Hepatocyte (in vitro differentiated cells): ENCODE measurements at places on chromosomes 2 and 18.

DNA sequence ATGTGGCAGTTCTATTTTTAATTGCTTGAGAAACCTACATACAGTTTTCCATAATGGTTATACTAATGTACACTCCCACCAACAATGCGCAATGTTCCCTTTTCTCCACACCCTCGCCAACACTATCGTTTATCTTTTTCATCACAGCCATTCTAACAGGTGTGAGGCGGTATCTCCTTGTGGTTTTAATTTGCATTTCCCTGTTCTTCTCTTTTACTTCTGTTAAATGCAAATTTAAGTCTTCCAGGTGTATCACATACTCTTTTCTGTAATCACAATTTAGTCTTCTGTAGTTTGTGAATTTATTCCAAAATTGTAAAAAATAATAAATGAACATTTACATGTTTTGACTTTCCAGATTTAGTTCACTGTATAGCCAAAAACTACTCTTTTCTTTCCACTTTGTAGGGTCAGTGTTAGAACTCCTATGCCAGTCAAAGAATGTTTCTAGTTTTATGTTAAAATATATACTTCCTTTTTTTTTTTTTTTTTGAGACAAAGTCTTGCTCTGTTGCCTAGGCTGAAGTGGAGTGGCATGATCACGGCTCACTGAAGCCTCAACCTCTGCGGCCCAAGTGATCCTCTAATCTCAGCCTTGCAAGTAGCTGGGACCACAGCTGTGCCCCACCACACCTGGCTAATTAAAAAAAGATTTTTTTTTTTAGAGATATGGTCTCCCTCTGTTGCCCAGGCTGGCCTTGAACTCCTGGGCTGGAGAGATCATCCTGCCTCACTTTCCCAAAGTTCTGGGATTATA is 15.4 kb upstream of the ACYP2 start:
- no peak for DNase-seq

- no peak for DNase-seq
These were observed 5.9 kb upstream of the SLC8A1 start for GRCh38 chr2:40457837-40458236.

- no peak for DNase-seq
These were observed 50.7 kb downstream of the IL1R2 start for GRCh38 chr2:102042196-102043081.

GRCh38 chr2:21599417-21599816 is 475.6 kb downstream of the TDRD15 start:
- peak; percentile 7 for DNase-seq

DNA sequence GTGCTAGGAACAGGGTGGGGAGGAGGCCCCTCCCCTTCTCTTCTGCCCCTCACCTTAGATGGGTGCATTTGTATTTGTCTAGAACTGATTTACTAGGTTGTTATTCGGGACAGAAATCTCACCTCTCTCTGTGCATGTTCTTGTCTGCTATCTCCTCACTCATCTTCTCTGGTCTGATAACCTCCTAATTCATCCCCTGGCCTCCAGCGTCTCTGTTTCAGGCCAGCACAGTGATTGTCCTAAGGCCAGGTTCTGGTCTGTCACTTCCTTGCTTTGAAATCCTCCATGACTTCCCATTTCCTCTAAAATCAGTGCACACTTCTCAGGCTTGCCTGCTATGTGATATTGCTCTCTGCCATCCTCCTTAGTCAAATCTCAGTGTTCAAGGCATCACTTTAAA is 58.4 kb downstream of the CELF4 start:
- no peak for DNase-seq

- DNase-seq: no peak
These were observed 201.5 kb upstream of the SLC35G4 start for GRCh38 chr18:11407940-11408339.

DNA sequence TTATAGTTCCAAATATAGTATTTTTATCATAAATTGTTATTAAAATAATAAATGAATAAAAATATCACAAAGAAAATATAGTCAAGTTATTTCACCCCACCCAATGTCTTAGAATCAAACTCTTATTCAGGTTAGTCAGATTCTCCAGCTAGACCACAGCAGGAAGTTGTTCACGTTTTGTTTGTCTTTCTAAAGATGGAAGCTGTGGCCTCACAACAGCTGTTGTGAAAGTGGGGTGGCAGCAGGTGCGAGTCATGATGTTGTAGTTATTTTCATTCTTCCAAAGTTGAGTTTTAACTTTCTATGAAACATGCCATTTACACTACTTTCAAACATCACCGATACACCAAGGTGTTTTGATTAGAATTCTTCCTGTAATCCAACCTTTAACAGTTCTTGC is 272.9 kb downstream of the SLC8A1 start:
- no peak for DNase-seq

DNA sequence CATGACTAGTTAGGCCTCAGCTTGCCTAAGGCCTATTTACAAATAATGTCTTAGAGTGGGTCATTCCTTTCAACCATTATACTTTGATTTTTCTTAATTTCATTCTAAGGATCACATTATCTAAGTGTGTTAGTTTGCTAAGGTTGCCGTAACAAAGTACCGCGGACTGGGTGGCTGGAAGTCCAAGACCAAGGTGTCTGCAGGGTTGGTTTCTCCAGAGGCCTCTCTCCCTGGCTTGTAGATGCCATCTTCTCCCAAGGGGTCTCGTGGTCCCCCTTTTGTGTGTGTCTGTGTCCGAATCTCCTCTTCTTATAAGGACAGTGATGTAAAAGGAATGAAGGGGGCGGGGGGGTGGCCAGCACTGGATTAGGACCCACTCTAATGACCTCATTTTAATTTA is 18.4 kb upstream of the ITM2C start:
- no peak for DNase-seq

- DNase-seq: no peak
These were observed 110.6 kb upstream of the ATP8B1 start for GRCh38 chr18:57913686-57914085.

DNA sequence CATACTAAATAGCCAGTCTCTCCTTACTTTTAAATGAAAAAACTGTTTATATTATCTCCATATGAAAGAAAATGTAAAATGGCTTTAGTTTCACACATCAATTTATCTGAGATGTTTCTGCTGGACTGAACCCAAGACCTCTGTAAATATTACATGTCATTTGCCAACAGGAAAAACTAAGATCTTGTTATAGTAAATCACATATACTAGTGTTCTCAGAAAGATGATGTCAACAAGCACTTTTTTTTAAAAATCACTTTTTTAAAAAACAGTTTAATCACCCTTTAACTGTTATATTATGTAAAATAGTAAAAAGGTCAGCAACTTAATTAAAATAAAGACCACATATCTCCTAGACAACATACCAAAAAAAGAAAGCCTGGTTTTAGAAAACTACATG is 46.3 kb downstream of the PTPN2 start:
- DNase-seq: no peak

GRCh38 chr18:67875944-67876343 is 359.4 kb upstream of the DSEL start:
- no peak for DNase-seq

GRCh38 chr2:17583166-17583565 is 42.7 kb downstream of the VSNL1 start:
- no peak for DNase-seq

- DNase-seq: no peak
These were observed 524.7 kb upstream of the ACVR2A start for GRCh38 chr2:147320146-147320545.

DNA sequence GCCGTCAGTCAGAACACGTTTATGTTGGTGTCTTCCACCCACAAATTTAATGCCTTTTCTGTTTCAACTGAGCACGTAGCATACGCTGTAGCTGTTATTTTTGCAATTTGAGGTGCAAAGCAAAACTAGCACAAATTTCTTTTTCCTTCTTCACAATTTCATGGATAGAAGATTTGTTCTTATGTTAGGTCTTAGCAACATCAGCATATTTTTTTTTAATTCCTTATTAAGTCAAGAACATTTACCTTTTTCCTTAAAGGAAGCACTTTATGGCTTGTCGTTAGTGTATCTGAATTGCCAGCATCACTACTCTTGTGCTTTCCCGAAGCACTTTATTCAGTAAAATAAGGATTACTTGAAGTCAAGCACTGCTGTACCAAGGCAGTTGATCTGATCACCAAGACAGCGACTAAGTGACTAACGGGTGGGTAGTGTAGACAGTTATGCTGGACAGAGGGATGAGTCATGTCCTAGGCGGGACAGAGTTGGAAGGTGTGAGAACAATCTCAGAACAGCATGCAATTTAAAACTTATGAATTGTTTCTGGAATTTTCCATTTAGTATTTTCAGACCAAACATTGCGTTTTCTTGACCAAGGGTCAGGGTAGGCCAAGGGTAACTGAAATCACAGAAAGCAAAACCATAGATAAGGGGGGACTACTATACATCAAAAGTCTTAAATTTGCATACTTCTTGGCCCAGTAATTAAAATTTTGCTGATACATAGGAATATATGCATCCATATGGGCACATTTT is 13.3 kb downstream of the BABAM2 start:
- DNase-seq: no peak

- DNase-seq: no peak
These were observed 29.5 kb downstream of the RNF144A start for GRCh38 chr2:6946722-6947121.

GRCh38 chr2:216694082-216694825 is 1.1 kb downstream of the IGFBP5 start:
- peak; percentile 77 for DNase-seq

DNA sequence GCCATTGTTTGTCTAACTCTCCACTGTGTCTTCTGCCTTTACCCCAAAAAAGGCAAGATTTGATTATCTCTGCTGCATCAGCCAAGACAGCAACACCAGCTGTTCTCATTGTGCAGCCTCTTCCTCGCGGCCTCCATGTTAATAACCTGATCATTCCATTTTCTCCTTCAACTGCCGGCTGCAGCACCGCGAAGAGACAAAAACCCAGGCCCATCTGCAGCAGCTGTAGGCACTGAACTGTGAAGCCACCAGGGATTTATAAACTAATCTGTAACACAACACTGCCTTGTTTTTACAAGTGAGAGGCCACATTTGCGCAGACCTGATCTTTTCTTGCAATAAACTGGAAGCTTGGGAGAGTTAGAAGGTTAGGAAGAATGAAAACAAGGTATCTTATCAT is 147.8 kb downstream of the SATB2 start:
- no peak for DNase-seq

DNA sequence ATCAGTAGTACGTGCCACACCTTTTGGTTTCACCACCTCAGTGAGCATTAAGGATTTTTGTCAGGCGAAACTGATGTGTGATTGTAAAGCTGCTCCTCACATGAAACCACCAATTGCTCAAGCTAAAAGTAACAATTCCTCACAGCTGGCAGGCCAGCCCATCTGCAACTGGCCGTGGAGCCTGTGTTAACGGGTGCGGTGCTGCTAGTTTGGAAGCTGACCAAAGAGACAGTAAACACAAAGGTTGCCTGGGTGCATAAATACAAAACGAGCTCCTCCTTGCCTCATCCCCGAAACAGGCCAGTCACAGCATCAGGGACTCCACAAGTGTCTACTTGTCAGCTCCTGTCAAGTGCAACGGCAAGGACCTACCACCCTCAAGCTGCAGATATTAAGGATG is 32.0 kb downstream of the LGALSL start:
- DNase-seq: no peak

- DNase-seq: no peak
These were observed 51.4 kb upstream of the SPAG16 start for GRCh38 chr2:213232649-213233437.

DNA sequence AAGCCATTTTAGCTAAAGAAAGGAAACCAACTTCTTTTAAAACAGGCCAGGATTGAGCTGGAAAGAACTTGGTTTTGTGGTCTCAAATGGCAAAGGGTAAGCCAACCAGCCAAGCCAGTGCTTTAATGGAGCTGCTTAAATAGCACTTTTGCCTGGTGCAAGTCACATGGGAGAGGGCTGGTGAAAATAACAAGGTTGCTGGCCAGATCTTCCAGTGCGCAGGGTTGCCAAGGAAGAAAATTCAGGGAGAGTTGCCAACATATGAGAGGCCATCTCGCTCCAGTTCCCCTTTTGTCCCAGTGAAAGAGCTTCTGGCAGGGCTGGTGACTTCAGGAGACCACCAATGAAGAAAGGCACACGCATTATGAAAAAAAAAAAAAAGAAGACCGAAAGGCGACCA is 57.3 kb downstream of the IRS1 start:
- DNase-seq: no peak

DNA sequence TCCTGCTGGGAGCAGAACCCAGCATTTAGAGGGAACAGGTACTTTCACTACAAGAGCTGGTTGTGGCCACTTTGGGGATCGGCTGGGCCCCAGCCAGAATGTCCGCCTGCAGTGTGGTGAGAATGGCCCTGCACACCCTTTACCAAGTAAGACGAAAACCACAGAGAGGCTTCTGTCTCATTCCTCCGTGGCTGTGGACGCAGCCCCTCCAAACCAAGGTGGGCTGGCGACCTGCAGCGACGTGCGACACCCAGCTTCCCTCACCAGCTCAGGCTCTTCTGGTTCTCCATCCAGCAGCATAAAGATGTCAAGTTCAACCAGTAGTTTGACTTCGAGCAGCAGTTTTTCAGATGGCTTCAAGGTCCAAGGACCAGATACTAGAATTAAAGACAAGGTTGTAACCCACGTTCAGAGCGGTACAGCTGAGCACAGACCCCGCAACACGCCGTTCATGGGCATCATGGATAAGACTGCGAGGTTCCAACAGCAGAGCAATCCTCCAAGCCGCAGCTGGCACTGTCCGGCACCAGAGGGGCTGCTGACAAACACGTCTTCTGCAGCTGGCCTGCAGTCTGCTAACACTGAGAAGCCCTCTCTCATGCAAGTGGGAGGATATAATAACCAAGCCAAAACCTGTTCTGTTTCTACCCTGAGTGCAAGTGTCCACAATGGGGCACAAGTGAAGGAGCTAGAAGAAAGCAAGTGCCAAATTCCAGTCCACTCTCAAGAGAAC is 56.2 kb downstream of the WDSUB1 start:
- no peak for DNase-seq

- no peak for DNase-seq
These were observed 241.9 kb downstream of the WDPCP start for GRCh38 chr2:63346411-63346810.

GRCh38 chr2:150971910-150972309 is 289.8 kb downstream of the RBM43 start:
- DNase-seq: no peak

GRCh38 chr2:33810046-33810835 is 211.1 kb upstream of the FAM98A start:
- DNase-seq: peak; percentile 14

DNA sequence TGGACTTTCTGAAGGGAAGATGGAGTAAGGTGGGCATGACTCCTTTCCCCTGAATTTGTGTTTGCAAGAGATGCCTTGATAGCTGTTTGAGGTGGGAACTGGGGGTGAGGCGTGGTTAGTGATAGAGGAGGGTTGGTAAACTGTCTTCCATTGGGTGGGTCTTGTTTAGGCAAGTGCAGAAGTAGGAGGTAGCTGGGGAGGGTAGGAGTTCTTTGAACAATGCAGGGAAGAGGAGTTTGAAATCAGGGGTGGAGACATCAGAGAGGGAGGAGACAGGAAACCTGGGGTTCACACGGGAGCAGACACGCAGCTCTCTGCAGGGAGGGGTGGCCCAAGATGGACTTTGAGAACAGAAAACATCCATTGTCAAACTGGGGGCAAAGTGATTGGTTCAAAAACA is 267.1 kb downstream of the TSN start:
- DNase-seq: no peak

GRCh38 chr2:121240436-121240835 is 44.6 kb downstream of the TFCP2L1 start:
- DNase-seq: no peak

GRCh38 chr2:218882866-218883366 is 2.3 kb downstream of the WNT10A start:
- DNase-seq: no peak
